ENCODE measurements at places on chromosomes 7 and 10.
A peak's percentile ranks its signal among the peaks of the same experiment; 100 is the strongest.

DNA sequence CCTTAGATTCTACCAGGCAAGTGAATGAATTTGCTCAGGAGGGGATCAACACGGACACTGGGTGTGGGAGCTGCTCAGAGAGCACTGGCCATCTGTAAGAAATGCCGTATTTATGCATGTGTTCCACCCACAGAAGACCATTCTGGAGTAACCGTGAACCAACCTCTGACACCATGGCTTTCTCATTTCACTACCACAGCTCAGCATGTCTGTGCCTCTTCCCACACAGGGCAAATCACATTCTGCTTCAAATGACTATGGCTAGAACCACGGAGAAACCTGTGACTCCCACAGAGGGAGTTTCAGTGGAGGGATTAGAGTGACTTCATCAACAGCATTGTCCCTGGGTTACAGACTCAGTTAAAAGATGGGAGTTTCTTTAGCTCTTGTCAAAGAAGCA is 893.4 kb downstream of the XPNPEP1 start:
- no peak for DNase-seq

- DNase-seq, result peak; percentile 26
These were observed 255.1 kb upstream of the MKLN1 start for GRCh38 chr7:131072505-131073091.

GRCh38 chr10:94206176-94206575 is 156.6 kb downstream of the NOC3L start:
- DNase-seq, result no peak

DNA sequence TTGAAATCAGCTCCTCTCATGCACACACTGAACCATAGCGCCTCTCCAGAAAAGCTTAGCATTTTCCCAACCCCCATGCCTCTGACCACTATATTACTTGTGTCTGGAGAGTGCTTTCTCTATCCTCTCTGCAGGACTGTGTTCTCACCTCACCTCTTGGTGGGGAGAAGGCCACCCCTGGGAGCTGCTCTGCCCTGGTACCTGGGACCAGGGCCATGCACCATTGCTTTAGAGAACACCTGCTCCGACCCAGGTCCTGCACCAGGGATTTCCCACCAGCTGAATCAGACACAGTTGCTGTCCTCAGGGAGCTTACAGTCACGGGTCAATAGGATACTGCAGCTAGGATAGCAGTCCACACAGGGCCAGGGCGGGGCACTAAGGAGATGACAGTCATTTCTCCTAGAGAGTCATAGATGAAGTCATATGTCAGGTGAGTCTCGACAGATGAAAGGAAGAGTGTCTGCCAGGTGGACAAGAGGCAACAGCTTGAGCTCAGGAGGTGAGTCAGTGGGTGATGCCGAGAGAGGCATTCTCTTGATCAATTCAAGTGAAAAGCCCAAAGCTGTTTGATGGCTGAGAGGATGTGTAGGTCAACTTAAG is 619 bp upstream of the LMTK2 start:
- no peak for DNase-seq

- DNase-seq, result peak; percentile 71
These were observed 24.3 kb downstream of the HSPB1 start for GRCh38 chr7:76326646-76327233.

DNA sequence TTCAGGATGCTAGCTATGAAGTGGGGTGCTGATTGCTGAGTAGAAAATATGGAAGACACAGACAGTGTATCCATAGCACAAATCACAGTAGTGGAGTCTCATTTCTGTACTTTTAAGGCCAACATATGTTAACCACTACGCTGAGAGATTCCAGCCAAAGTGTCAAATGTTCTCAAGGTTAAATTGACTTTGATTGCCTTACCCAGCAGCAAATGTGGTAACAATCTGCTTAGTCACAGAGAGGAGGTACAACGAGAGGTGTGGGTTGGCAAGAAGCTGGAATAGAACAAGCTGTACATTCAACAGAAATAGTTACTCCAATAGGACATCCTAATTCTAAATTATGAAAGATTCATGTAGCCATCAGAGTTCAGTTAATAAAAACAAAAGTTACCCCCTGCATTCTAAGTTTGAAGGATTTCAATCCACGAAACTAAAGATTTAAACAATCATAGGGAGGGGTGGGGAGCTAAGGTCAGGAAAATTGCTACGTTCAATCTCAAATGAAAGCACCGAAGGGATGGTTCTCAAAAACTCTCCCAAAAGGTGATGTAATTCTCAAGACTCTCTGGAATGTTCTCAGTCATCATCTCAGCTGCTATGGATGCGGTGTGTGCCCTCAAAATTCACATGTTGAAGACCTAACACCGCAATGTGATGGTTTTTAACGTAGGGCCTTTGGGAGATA is 137.0 kb downstream of the ETV1 start:
- no peak for DNase-seq

DNA sequence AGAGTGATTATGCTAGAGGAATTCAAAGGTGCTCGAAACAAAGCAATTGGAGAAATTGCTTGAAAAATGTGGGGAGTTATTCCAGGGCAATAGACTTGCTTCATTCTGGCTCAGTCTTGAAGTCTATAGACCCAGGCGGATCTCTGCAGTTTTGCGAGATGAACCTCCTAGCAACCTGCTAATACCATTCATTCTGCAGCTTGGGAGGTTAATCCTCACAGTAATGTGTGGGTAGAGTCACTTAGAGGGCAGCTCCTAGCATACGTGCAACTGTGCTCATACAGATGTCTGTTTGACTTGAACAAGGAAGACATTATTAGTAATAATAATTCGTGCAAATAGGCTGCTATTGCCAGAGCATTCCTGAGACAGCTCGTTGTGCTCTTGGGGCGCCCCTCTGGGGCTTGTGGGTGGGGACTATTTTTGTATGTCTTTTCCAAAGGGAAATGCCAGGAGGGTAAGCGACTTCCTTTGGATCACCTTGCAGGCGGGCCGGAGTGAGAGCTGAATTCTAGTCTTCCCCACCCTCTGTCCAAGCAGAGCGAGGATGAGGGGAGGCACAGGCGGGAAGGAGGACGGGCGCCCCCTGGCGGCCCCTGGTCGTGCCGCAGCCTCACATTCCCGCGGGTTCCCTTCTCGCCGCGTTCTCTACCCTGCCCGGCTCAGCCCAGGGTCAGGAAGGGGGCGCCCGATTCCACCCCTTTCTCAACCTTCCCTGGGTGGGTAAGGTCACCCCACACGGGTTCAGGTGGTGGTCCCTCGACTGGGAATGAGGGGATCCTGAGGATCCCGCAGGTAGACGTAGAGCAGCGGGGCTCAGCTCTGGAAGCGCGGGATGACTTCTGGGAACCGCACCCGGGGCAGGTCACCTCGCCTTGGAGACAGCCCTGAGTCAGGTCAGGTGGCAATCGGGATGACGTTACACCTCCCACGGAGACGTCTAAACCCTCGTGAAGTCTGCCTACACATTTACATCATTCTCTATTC is 241.5 kb downstream of the PHTF2 start:
- DNase-seq, result no peak

GRCh38 chr7:14228341-14228740 is 238.9 kb upstream of the ETV1 start:
- DNase-seq, result no peak

DNA sequence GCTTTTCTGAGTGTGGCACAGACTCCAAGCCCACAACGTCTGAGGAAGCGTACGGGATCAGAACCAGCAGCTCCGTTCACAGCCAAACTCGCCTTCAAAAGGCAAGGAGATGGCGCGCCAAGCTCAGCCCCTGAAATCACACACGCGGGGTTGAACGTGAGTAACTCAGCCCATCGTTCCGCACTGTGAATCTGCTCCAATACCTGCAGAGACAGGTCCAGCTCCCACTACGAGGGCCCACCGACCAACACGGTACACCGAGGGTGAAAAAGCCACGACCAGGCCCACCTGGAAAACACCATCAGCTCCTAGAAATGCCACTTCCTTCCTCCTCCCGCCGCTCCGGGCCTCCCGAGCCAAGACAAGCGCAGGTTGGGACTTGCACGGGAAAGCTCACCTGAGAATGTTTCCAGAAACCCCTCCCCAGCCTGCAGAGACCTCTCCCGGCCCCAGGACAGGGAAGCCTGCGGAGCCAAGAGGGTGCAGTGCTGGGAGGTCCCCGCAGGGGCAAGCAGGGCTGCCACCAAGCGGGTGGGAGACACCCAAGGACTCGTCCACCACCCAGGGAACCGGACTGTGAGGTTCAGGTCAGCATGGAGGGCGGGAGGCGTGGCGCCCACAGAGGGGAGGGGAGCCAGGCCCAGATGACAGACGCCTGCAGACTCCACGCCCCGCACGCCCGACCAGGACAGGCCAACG is 93.9 kb upstream of the PDGFA start:
- no peak for DNase-seq

GRCh38 chr7:95476904-95477594 is 8.7 kb upstream of the ASB4 start:
- DNase-seq, result peak; percentile 71

DNA sequence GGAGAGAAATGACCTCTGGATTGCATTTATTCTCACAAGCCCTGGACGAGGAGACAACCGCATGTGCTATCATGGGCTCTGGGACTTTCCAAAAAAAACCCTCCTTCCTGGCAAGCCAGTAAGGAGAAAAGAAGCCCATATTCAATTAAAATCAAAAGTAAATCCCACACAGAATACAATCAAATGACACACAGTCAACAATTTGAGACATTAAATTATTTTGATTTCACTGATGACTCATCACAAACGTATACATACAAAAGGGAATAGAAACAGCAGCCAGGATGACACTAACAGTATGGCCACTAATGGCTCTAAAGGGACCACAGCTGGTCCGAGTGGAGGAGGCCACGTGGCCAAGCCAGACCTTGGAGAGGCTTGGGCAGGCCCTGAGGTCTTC is 24.9 kb downstream of the LRRC20 start:
- DNase-seq, result peak; percentile 42

GRCh38 chr7:130712416-130712815 is 21.6 kb downstream of the KLF14 start:
- no peak for DNase-seq

- DNase-seq, result no peak
These were observed 45.1 kb upstream of the WDR11 start for GRCh38 chr10:120806081-120806480.

DNA sequence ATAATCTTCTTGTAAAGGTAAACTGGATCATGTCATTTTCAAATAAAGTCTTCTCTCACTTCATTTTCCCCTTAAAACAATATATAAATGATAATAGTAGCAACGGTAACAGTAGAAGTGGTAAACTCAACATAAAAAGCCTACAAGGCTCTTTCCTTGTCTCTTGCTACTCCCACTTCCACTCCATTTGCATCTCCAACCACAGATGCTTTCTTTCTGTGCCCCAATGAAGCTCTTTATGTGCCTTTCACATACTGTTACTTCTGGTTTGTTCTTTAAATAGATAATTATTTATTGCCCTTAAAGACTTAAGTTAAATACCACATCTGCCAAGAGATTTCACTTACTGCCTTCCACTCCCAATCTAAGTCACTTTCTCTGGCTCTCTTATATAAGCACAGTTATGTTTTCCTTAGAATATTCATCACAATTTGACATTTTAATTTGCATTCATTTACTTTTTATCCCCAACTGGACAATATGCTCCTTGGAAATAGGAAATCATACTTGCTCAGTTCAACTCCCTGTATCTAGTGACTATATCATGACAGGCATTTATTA is 149.9 kb downstream of the CRPPA start:
- DNase-seq, result no peak

DNA sequence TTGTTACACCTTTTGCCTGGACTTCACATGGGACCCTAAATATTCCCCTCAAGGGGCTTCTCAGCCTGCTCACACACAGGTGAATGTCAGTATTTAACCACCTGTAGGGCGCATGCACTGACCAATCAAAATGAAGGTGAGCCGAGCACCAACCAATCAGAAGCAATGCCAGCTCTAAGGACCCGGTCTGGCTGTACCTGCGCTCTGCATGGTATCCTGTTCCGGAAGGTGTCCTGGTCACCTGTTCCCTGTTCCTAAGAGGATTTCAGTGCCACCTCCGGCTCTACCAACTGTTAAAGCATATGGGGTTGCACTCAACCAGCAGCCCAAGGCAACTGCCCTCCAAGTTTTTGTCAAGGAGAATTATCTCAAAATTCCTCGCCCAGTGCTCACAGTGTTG is 18.4 kb upstream of the CALN1 start:
- no peak for DNase-seq

GRCh38 chr10:30645340-30645827 is 15.8 kb upstream of the LYZL2 start:
- DNase-seq, result no peak

- no peak for DNase-seq
These were observed 33.6 kb upstream of the RELN start for GRCh38 chr7:104023100-104023499.

DNA sequence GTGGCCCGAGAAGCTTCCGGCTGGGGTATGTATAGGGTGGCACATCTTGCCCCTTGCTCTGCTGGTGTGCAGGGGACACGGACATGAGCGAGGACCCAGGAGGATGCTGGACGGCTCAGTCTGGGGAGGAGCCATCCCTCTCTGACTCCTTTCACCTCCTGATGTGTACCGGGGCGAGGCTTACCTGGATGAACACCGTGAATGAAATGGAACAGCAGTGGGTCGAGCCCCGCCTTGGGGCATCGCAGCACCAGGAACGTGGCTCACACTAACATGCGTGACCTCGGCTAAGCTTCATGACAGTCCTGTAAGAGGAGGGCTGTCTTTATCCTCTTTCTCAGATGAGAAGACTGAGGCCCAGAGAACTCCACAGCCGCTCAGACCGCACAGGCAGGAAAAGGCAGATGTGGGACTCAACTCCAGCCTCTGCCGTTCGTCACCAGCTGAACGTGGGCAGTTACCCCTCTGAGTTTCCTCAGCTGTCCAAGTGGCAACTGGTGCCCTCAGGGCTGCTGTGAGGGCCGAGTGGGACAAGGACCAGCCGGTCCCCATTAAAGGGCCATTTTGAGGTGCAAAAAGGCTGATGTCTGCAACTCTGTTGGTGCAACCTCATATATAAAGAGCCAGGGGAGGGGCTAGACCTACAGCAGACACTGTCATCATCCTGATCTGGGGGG is 54.5 kb downstream of the INSIG1 start:
- DNase-seq, result no peak

DNA sequence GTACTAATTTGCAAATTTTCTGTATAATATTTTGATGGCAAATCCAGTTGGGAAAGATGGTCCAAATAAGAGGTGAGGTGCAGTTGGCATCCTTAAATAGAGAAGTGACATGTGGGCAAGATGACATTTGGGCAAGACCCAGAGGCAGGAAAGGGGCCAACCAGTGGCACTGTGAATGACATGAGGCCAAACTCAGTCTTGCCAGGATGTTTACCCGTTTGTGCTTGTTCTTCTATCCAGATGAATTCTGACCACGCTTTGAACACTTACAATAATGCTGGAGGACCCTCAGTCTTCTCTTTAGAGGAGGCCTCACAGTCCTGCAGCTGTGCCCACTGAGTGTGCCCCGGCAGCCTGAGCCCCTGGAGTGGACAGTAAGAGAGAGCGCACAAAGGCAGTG is 45.1 kb downstream of the KCNMA1 start:
- DNase-seq, result no peak

GRCh38 chr10:116833986-116834985 is 15.0 kb upstream of the ENO4 start:
- DNase-seq, result no peak

- peak; percentile 65 for DNase-seq
These were observed 68.4 kb downstream of the CDC123 start for GRCh38 chr10:12264204-12264940.

Data from A172 (cell line).